ENCODE measurements at places on chromosomes 1 and 21.

- no peak for DNase-seq
- peak overlapping the region; percentile 57 for H3K4me3 ChIP-seq
- no peak overlapping the region for H3K27ac ChIP-seq
- no peaks in the 10 kb centered on the region for H3K36me3 ChIP-seq
These were observed 2.1 kb downstream of the KIF26B start for GRCh38 chr1:245156736-245157505.

DNA sequence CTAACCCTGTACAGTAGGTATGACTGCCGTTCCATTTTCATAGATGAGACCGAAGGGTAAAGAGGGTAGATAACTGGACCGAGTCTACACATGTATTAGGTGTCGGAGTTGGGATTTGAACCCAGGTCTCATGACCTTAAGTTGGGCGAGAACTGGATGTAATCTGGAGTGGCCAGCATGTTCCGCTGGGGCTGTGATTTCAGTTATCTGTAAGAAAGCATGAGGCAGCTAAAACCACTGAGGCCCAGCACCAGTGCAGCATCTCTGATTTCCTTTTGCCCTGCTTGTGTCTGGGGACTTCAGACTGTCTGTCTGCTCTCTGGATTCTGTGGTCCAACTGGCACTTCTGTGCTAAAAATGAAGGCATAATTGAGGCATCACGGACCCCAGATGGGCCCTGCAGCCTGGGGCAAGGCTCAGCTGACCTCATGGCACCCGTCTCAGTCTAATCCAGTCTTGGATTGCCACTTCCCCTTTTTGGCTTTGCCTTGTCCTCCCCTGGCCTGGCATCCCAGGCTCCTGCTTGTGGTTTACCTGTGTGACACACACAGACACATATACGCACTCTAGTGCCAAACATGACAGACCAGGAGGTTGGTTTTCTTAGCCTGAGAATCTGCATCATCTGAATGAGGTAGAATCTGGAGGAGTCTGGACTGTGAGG lies 180.2 kb downstream of the KIF26B start:
- no peaks in the 10 kb centered on the region for H3K27me3 ChIP-seq
- no peak overlapping the region for H3K4me3 ChIP-seq
- no peaks in the 10 kb centered on the region for H3K36me3 ChIP-seq
- no peak overlapping the region for H3K27ac ChIP-seq

GRCh38 chr1:153337980-153338853 lies 10.4 kb downstream of the PGLYRP4 start:
- DNase-seq, result no peak
- H3K27me3 ChIP-seq, result no peaks in the 10 kb centered on the region
- no peaks in the 10 kb centered on the region for H3K4me1 ChIP-seq
- no peak overlapping the region for H3K27ac ChIP-seq
- no peaks in the 10 kb centered on the region for H3K36me3 ChIP-seq

GRCh38 chr1:222195857-222196256 lies 352.0 kb downstream of the HHIPL2 start:
- no peaks in the 10 kb centered on the region for H3K4me1 ChIP-seq
- H3K36me3 ChIP-seq, result no peaks in the 10 kb centered on the region
- no peak overlapping the region for H3K4me3 ChIP-seq
- DNase-seq, result no peak

DNA sequence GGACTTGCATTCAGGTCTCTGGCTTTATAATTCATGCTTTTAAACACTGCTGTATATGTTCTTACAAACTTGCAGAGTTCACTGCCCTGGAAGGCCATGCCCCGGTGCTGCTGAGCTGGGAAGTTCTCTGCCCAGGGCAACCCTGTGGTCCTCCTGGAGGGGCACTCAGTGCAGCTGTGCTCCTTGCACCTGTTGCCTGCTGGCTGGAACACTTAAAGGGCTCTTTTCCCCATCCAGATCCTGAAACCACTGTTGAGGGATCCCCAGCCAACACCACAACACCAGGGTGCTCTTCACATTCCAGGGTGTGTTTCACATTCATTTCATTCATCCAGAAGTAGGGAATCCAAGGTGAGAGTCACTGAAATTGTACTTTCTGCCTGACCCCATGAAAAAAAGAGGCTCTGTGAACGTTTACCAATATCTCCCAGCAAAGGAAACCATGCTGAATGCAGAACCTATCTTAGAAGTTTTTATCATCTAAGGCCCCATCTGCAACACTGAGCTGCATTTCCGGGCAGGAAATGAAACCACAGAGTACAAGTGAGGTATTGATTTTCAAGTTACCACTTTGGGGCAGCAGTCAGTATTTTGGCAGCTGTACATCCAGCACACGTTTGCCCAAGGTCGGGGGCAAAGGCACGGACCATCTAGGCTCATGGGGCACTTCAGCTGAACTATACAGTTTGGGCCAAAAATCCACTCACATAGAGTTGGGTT lies 16.4 kb upstream of the KIAA0040 start:
- H3K27ac ChIP-seq, result no peak overlapping the region
- no peaks in the 10 kb centered on the region for H3K4me1 ChIP-seq
- DNase-seq, result no peak
- no peaks in the 10 kb centered on the region for H3K27me3 ChIP-seq
- H3K4me3 ChIP-seq, result no peak overlapping the region

Data from right atrium auricular region (tissue), 2 donors.